ENCODE measurements at places on chromosomes 2 and 18.

- DNase-seq, result peak; percentile 69
Measured at GRCh38 chr2:218229239-218229638, 12.2 kb downstream of the ARPC2 start.

GRCh38 chr2:180992994-180993393 is 12.6 kb downstream of the UBE2E3 start:
- no peak for DNase-seq

DNA sequence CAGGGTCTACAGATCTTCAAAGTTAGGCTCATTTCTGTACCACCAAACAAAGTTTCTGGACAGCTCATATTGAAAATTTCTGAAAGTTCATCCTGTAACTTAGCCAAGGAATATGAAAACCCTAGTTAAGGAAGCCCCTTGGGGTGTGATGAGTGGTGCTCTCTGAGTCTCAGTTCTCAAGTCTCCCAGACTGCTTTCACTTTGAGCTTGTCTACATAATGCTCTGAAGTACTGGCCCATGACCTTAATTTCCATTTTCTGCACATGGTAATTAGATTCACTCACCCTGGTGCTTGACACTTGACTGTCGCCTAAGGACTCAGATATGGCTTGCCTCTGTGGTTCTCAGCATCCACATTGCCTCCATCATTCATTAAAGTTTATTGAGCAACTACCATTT is 51.7 kb upstream of the SATB2 start:
- no peak for DNase-seq

DNA sequence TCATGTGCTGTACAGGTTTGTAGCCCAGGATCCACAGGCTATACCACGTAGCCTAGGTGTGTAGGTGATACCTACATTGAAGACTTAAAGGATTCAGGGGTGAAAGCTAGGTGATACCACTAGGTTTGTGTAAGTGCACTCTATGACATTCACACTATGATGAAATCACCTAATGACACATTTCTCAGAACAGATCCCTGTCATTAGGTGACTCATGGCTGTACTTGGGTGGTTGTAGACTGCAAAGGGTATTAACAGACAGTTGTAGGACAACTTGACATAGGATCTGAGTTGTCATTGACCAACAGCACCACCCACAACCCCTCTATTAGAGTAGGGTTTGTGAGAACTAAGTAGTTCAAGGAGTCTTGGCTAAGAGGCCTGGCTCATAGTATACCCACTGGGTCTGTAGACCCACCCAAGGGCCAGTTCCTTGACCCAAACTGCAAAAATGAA is 27.7 kb upstream of the SMCHD1 start:
- no peak for DNase-seq

DNA sequence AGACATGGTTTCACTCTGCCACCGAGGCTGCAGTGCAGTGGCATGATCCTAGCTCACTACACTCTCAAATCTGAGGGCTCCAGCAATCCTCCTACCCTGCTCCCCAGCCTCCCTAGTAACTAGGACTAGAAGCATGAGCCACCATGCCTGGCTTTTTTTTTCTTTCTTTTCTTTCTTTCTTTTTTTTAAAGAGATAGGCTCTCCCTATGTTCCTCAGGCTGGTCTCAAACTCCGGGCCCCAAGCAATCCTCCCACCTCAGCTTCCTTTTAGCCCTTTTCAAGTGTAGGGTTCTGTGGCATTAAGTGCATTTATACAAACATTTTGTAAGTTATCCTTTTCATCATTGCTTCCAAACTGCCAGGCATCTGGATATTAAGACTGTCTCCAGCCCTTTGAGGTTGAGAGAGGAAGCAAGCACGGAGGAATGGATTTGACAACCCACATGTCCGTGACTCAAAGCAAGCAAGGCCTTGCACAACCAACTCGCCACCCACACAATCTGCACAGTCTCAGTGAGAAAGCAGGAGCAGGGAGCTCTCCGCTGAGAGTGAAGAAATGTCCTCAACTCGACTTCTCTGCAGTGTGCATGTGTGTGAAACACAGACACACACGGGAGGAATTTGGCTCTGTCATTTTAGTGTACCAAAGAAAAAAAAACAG is 65.6 kb downstream of the ATP8B1 start:
- DNase-seq, result no peak

- DNase-seq, result no peak
Measured at GRCh38 chr2:221999717-222000116, 299.1 kb downstream of the PAX3 start.

DNA sequence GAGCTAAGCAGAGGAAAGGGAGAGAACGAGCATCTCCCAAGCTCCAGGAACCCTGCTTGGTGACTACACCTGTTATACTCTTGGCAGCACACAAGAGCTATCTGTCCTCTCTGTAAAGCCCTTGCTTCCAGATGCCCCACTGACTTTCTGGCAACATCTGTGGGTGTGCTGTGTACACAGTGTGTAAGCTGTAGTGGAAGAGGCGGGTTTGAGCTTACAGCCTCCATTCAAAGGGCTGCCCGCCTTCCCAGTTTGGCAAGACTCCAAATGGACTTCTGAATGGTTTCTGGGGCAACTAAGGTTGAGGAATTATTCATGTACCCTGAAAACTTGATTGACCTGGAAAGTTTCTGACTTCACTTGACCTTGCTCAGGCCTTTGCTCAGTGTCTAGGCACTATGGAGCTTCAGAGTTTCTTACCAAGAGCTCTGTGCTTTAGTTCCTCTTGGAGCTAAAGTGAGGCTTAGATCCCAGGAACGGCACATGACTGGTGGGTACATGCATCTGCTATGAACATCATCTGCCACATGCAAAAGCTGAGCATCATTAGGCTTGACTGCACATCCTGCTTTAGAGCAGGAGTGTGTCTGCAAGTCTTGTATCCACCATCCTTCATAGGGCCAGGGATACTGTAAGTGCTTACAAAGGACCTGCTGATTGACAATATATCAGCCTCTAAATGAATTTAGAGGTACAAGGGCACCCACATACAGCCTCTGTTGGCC is 290.9 kb upstream of the SIX2 start:
- DNase-seq, result no peak

- no peak for DNase-seq
Measured at GRCh38 chr2:15010346-15010745, 377.8 kb downstream of the LRATD1 start.

GRCh38 chr2:227862227-227862740 is 9.1 kb upstream of the DAW1 start:
- peak; percentile 60 for DNase-seq

DNA sequence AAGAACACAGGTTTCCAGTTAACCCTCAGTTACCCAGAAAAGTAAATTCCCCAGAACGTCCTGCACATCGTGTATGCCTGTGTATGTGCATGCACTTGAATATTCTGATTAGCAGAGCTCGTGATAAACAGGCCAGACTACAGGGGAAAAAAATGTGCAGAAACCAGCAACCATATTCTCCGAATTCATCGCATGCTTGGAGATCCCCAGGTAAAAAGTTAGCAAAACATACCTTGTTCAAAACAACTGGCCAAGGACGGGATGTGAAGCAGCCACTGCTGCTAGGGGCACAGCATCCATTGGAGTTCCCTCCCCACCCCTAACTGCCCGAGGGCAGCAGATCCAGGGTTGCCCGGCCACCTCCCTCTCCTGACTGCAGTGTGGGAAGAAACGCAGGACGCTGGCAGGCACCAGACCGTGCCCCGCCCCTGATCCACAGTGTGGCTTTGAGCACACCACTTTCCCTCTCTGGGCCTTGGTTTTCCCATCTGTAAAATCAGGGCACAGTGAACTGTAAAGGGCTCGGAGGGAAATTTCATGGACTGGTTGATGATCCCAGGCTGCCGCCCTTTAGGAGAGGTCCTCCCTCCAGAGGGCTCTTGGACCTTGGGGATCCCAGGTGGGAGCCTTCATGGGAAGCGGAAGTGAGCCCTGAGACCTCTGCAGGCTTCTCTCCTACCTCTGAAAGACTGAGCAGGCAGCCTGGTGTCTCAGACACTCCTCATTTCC is 11.9 kb upstream of the ARID5A start:
- DNase-seq, result no peak

GRCh38 chr18:10440884-10441283 is 13.6 kb upstream of the APCDD1 start:
- no peak for DNase-seq

DNA sequence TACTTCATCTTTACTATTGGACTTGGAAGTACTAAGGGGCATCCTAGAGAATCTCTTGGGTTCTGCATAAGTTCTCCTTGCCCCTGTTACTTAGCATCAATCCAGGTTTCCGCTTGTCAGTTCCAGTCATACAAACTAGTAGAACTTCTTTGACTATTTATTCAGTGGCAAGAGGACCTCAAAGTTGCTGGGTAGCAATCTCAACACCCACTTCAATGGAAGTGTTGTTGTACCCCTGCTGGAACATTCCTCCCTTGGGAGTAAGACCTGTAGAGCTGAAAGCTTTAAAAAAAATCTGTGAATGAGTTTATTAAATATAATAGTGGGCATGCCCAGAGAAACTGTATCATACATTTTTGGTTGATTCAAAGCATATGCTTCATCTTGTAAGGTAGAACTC is 27.0 kb downstream of the BIRC6 start:
- DNase-seq, result no peak

GRCh38 chr2:23711979-23712755 is 214.8 kb downstream of the ATAD2B start:
- no peak for DNase-seq

GRCh38 chr18:7139409-7139808 is 21.8 kb upstream of the LAMA1 start:
- DNase-seq, result no peak

DNA sequence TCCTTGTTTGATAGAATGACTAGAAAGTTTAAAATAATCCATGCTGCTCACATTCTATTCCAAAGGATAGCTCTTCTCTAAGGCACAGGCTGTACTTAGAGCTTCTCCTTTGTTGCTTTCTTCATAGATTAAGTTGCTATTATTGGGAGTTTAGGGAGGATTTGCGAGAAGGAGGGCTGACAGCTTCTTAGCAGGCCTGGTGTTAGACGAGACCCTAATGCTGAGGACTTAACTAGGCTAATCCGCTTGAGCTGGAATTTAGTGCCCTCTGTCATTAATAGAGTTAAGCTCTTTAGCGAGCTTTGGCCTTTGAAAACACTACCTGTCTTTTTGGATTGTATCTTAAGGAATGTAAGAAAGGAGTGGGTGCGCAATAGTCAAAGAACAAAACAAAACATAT is 81.3 kb downstream of the MOGAT1 start:
- DNase-seq, result no peak

DNA sequence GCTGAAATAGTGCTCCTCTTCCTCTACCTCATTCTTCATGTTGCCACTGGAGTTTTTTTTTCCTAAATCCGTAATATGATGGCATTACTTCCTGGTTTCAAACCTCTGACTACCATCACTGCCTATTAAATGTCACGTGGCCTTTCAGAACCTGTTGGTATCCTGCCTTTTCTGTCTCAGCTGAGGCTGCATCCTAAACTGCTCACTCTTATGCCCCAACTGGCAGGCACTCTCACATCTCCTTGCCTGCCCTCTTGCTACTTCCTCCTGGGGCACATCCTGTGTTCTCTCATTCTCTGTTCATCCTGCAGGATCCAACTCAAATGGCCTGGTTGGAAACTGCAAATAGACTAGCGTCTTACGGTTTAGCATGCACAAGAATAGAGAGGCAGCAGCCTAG is 468.1 kb upstream of the FANCL start:
- no peak for DNase-seq

DNA sequence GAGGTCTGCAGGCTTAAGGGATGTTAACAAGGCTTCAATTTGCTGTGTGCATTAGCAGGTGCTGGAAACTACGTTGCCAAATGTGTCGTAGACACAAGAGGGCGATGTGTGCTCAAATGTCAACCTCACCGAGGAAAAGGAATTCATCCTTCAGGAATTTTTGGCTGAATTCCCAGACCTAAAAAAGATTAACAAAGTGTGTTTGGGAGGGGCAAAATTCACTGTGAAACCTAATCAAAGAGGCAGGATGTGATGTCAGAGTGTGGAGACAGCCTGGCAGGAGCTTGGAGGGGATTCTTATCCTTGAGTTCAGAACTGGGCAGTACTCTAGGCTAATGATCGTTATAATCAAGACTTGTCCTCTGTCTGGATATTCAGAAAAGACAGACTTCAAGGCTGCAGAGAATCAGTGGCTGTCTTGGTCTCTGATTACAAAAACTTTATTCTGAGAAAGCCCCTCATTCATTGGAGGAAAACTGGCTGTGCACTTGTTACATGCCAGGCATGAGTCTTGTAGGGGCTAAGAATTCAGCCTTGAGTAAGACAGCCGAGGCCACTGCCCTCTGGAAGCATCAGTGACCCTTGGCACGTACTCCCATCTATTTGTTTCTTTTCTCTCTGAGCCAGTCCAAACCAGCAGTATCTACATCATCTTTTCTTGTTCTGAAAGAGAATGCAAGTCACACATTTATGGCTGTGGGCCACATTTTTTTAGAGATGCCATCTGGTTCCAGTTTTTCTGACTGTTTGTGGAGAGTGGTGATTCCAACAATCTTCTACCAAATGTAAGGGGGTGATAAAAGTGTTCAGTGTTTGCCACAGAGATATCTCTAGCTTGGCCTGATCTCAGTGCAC is 18.7 kb upstream of the SCYGR1 start:
- DNase-seq, result no peak

DNA sequence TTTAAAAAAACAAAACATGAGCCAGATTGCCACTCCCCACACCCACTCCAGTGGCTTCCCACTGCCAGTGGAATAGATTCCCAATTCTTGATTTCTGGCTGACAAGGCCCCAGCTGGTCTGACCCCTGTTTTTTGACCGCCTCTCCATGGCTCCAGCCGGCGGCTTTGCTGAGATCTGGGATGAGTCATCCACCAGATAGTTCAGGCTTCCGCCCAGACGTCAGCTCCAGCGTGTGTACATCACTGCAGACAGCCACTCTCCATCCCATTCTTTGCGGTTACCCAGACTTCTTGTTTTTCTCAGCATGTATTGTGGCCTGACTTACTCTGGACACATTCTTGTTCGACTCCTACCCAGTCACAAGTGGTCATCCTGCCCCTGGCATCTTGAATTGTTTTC is 227.9 kb downstream of the GBX2 start:
- DNase-seq, result no peak

GRCh38 chr2:171718720-171719119 is 31.5 kb downstream of the DYNC1I2 start:
- DNase-seq, result no peak

DNA sequence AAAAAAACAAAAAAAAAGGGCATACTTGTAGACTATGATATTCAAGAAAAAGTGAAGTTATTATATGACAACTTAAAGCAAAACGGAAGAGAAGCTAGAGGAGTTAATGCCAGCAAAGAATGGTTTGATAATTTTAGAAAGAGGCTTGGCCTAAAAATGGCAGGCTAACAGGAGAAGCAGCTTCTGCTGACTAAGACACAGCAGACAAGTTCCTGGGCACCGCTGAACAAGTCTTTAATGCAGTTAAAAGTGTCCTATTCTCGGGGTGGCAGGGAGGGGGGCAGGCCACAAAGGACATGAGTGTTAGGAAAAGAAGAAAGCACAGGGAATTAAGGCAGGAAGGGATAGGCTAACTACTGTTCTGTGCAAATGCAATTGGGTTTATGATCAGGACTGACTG is 50.3 kb upstream of the GAREM2 start:
- DNase-seq, result no peak

Measured in CD4-positive, alpha-beta T cell treated with Interleukin-10 for 1 hour (primary cell).